ENCODE measurements at places on chromosomes 16 and 17. TPM values are rescaled to one million over a fixed set of nuclear protein-coding genes. Genes with fewer than 3 reads are reported as not detected.

DNA sequence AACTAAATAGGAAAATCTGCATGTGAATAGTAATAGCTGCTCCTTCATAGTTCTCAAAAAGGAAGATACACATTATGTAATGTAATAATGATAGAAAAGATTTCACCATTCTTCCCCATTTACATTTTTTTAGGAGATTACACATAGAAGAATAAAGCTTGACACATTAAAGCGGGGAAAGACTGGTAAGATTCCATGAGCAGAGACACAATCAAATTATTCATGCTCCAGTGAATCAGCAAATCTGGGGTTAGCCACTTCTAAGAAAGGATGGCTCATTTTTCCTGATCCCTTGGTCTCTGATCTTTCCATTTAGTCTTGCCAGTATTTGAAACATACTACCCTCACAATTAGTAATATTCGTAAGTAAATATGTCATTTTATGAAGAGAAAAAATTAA is 81.9 kb downstream of the CA4 start:
- H3K4me3 ChIP-seq, result no peak overlapping the region
- H3K4me1 ChIP-seq, result no peaks in the 10 kb centered on the region
- no peaks in the 10 kb centered on the region for H3K36me3 ChIP-seq
- no peak for DNase-seq

Gene EFCAB5
- 2.2 TPM for total RNA-seq

Gene VAT1L
- 0.37 TPM for total RNA-seq

GRCh38 chr16:89064606-89065457 is 28.8 kb upstream of the ACSF3 start:
- DNase-seq, result no peak
- no peak overlapping the region for H3K27ac ChIP-seq
- no peaks in the 10 kb centered on the region for H3K4me1 ChIP-seq
- no peak overlapping the region for H3K4me3 ChIP-seq
- peaks cover 4% of the 10 kb centered on the region for H3K27me3 ChIP-seq

GRCh38 chr16:396199-396598 is 800 bp upstream of the NME4 start:
- no peak overlapping the region for H3K27ac ChIP-seq
- no peak for DNase-seq
- no peaks in the 10 kb centered on the region for H3K4me1 ChIP-seq
- H3K27me3 ChIP-seq, result no peaks in the 10 kb centered on the region
- H3K36me3 ChIP-seq, result no peaks in the 10 kb centered on the region

DNA sequence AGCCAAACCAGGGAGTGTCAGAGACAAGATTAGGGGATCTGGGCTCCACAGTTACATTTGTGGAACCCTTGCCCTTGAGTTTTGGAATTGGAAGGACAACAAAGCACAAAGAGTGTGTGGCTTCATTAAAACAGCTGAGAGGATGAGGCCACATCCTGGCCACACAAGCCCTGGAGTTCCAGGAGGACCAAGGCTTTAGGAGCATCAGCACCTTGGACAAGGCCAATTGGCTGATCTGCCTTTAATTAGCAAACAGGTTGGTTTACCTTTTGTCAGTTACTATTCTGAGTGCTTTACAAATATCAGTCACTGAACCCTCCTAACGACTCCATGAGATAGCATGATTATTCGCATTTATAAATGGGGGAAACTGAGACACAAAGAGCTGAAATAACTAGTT is 54.7 kb downstream of the SLC6A2 start:
- H3K4me3 ChIP-seq, result no peak overlapping the region
- no peak for DNase-seq
- no peaks in the 10 kb centered on the region for H3K27me3 ChIP-seq
- H3K4me1 ChIP-seq, result peaks cover 11% of the 10 kb centered on the region

Gene TRAF4
- total RNA-seq, result 35.7 TPM

DNA sequence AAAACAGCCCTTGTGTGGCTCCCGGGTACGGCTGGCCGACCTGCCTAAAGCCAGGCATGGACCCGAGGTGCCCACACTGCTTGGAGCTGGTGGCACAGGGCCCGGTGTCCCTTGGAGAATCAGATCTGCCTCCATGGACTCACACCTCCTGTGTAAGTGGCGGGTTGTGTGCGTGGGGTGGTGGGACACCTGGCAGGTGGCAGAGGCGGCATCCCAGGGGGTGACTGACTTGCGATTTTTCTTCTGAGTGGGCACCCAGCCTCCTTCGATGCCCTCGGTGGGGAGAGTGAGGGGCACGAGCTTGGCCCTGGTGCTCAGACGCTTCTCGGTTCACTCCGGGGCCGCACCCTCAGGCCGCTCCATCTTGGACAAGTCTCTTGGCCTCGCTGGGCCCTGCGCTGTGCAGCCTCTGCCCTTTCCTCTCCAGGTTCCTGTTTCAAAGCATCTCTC is 35.8 kb downstream of the METRNL start:
- no peak overlapping the region for H3K27ac ChIP-seq
- no peaks in the 10 kb centered on the region for H3K27me3 ChIP-seq
- no peak overlapping the region for H3K4me3 ChIP-seq
- no peak for DNase-seq
- no peaks in the 10 kb centered on the region for H3K4me1 ChIP-seq
- H3K36me3 ChIP-seq, result no peaks in the 10 kb centered on the region

DNA sequence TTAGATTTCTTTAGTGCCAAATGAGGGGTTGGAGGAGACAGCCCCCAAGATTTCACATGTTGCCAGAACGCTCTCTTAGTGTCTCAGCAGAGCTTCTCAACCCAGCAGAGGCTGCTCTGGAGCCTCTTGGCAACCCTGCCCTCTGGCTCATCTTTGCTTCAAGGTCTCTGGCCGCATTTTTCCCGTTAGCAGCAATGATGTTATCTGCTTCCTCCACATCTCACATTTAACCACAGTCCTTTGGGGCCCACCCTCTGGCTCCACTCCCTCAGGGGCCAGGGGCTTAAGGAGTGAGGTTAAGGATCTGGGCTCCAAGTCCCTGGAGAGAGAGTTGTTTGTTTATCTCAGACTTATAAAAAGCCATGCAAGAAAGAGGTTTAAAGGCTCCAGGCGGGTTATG is 3.3 kb upstream of the XYLT1 start:
- no peak overlapping the region for H3K4me3 ChIP-seq
- no peaks in the 10 kb centered on the region for H3K27me3 ChIP-seq
- no peak for DNase-seq
- peaks cover 10% of the 10 kb centered on the region for H3K4me1 ChIP-seq

Data from lung (tissue), 17 donors.